Upper lobe of left lung (tissue), 6 donors: ENCODE measurements at places on chromosomes 3 and 15.

DNA sequence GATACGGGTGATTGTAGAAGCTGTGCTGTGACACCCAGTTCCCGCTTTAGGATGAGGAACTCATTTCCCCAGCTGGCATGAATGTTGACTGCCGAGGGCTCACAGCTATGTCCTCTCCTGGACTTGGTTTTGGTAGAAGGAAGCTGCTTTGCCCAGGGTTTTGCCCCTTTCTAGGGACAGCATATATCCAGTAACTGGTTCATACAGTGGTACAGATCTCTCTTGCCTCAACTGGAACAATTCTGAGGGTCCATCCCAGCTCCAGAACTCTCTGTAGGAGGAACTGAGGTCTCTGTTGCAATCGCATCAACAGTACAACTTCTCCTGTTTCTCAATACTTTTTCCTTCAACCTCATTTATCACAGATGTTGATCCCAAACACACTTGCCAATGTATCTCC, 54.5 kb upstream of the FNDC3B start:
- DNase-seq = no peak

- no peak for DNase-seq
Observed at GRCh38 chr3:115990669-115991068, 367.4 kb downstream of the GAP43 start.

DNA sequence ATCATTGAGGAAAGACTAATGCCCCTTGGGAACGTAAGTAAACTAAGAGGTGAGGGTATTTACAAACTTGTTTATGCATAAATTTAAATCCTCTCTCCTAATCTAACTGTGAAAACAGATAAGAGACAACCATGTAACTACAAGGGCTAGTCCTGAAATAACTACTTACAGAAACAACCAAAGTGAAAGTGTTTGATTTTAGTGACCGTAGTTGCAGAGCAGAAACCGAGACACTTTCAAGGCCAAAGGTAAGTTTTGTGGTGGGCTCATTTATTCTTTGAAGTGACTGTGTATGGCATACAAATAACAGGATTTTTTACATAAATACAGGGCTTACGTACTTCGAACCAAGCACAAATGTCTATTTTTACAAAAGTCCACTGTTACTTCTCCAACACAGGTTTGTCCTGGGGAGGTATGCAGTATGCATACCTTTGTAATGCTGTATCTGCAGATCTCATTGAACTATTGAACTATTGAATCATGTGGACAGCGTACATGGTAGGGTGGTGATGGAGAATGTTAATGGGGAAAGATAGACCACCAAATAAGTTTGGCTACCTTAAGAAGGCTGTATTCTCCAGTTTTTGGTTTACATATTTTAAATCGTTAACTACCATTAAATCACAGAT, 99.6 kb upstream of the RBMS3 start:
- no peak for DNase-seq

GRCh38 chr15:60937278-60937677, 291.8 kb downstream of the RORA start:
- no peak for DNase-seq
